ENCODE measurements at places on chromosomes 3 and 15. TPM values are rescaled to one million over a fixed set of nuclear protein-coding genes. Genes with fewer than 3 reads are reported as not detected.

The CORO2B gene
- total RNA-seq, result 5.0 TPM

- no peaks in the 10 kb centered on the region for H3K4me1 ChIP-seq
- H3K36me3 ChIP-seq, result no peaks in the 10 kb centered on the region
- no peak overlapping the region for H3K27ac ChIP-seq
- no peak for DNase-seq
- H3K27me3 ChIP-seq, result peaks cover 37% of the 10 kb centered on the region
- no peak overlapping the region for H3K4me3 ChIP-seq
These were observed 20.3 kb upstream of the BMF start for GRCh38 chr15:40128766-40129660.

DNA sequence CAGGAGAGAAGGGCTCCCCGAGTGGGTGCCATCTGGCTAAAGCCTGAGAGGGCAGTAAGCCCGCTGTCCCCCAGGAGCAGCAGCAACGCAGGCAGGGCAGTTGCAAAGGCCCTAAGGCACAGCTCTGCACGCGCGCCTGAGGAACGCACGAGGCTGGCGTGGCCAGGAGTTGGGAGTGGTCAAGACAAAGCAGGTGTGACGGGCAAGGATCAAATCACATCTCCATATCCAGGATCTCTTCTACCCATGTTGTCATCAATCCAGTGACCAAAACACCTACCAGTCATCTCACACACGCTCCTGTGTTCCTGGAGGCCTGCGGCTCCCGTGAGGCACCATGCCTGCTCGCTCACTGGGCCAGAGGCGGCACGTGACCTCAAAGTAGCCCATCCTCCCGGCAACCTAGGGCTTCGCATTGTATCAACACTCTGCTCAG, 59.5 kb downstream of the ERC2 start:
- H3K4me1 ChIP-seq, result no peaks in the 10 kb centered on the region
- H3K4me3 ChIP-seq, result no peak overlapping the region
- H3K27me3 ChIP-seq, result peaks cover under 1% of the 10 kb centered on the region

DNA sequence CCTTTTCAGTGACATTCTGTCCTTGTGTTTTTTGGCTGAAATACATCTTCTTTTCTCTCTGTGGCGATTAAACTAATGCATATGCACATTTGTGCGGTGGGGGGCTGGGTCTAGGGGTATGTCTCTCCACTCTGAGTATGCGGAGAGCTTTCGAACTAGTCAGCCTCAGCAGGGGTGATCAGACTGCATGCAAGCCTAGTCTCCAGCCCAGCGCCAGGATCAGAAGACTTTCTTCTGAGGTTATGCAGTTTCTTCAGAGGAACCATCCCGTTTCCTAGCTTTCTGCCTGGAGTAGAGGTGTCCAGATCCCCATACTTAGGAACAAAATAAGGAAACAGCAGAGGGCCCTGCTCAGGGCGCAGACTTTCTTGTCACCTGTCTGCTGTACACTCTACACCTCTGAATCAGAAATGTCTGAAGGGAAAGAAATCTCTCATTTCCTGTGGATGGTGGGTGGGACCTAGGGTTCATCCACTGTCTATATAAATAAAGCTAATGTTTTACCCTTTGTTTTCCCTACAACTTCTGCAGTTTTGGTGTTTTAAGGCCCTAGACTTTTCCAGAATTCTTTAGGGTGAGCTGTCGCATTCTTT, 230.4 kb downstream of the ABHD5 start:
- H3K4me1 ChIP-seq, result no peaks in the 10 kb centered on the region
- H3K4me3 ChIP-seq, result no peak overlapping the region
- no peaks in the 10 kb centered on the region for H3K36me3 ChIP-seq
- no peak overlapping the region for H3K27ac ChIP-seq
- peaks cover 88% of the 10 kb centered on the region for H3K27me3 ChIP-seq

- H3K36me3 ChIP-seq, result no peaks in the 10 kb centered on the region
- H3K4me3 ChIP-seq, result no peak overlapping the region
- no peaks in the 10 kb centered on the region for H3K4me1 ChIP-seq
These were observed 22.2 kb upstream of the MAGEF1 start for GRCh38 chr3:184733971-184734608.

The GP9 gene
- total RNA-seq, result not detected

DNA sequence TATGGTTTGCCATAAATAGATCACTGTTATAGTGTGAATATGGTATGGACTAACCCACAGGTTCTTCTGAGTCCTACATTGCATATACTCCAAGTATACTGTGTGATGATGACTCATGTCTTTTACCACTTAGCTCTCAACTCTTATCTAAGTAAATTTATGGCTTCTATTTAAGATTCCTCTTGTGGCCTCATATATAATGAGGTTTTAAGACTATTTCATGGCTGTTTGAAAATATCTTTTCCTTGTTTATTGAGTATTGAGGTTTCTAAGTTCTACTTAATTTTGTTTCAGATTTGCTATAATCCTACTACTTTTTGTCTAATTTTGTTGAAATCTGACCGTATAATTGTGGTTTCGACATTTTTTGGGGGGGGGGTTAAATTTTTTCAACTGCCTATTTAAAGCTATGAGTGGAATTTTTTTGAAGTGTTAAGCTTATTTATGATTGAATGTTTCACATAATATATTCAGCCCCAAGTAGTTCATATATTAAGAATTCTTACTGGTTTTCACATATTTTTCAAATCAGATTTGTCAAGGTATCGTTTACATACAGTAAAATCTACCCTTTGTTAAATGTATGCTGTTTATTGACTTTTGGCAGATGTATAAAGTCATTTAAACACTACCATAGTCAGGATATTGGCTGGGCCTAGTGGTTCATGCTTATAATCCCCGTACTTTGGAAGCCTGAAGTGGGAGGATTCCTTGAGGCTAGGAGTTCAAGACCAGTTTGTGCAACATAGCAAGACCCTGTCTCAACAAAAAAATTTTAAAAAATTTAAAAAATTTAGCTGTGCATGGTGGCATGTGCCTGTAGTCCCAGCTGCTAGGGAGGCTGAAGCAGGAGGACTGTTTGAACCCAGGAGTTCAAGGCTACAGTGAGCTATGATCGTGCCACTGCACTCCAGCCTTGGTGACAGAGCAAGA, 11.7 kb downstream of the SLC25A36 start:
- H3K36me3 ChIP-seq, result peaks cover 10% of the 10 kb centered on the region
- no peaks in the 10 kb centered on the region for H3K27me3 ChIP-seq
- no peak for DNase-seq
- H3K4me1 ChIP-seq, result peaks cover 100% of the 10 kb centered on the region
- H3K27ac ChIP-seq, result peak overlapping the region; percentile 19

DNA sequence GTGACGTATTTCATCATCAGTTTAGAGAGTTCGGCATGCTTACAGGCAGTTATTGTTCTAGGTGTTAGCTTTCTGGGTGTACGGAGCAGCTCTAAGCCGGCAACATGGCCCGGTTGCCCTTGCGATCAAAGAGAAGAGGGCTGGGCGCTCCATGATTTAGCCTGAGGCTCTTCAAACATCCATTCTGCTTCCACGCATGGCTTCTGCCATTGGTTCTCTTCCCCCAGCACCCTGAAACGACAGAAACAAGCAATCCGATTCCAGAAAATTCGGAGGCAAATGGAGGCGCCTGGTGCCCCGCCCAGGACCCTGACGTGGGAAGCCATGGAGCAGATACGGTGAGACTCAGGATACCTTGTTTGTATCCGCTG, 574 bp downstream of the NGRN start:
- DNase-seq, result no peak
- peaks cover 24% of the 10 kb centered on the region for H3K36me3 ChIP-seq
- no peaks in the 10 kb centered on the region for H3K27me3 ChIP-seq
- peak overlapping the region; percentile 87 for H3K4me3 ChIP-seq
- H3K4me1 ChIP-seq, result peaks cover 72% of the 10 kb centered on the region
- H3K27ac ChIP-seq, result peak overlapping the region; percentile 98

The NEK10 gene
- total RNA-seq, result 11.5 TPM

DNA sequence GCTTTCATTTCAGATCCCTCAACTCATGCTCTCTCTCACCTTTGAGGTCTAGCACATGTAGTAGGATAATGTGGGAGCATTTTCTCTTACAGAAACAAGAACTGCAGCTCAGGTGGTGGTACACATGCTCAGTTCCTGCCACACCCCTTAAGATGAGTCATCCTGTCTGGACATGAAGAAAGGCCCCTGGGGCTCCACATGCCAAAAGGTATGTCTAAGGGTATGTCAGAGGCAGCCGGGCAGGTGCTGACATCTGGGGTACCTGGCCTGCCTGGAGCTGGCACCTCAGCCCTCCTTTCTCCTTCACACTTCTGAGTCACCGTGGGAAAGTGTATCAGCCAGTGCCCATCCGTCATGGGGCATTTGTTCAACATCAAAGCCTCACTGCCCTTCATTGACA, 209.9 kb downstream of the OCA2 start:
- H3K4me3 ChIP-seq, result no peak overlapping the region
- H3K36me3 ChIP-seq, result no peaks in the 10 kb centered on the region
- H3K27ac ChIP-seq, result no peak overlapping the region
- H3K27me3 ChIP-seq, result peaks cover 10% of the 10 kb centered on the region
- DNase-seq, result no peak

The SPESP1 gene
- 7.6 TPM for total RNA-seq

The MED12L gene
- total RNA-seq, result 0.82 TPM

GRCh38 chr15:51470512-51470911, 129.1 kb downstream of the GLDN start:
- H3K4me3 ChIP-seq, result no peak overlapping the region
- H3K4me1 ChIP-seq, result no peaks in the 10 kb centered on the region
- H3K27ac ChIP-seq, result no peak overlapping the region

The PFKFB4 gene
- 1.5 TPM for total RNA-seq

DNA sequence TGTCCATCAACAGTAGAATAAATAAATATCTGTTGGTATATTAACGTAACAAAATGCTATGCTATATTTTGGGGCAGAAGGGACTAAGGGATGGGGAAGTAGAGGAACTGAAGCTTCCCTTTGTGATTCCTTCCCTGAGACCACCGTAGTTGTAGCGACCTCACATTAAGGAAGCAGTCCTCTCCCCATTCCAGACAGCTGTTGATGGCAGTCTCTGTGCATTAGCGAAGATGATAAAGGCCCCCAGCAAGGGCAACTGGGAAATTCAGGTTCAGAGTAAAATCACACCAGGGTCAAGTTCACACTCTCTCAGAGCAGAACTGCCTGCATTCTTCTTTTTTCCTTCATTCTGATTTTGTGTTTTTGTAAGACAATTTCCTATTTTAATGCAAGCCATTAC, 259.0 kb downstream of the MEX3B start:
- no peak for DNase-seq
- H3K36me3 ChIP-seq, result no peaks in the 10 kb centered on the region
- H3K4me1 ChIP-seq, result no peaks in the 10 kb centered on the region
- H3K27me3 ChIP-seq, result peaks cover 37% of the 10 kb centered on the region
- H3K27ac ChIP-seq, result no peak overlapping the region

The HEG1 gene
- total RNA-seq, result 105 TPM

DNA sequence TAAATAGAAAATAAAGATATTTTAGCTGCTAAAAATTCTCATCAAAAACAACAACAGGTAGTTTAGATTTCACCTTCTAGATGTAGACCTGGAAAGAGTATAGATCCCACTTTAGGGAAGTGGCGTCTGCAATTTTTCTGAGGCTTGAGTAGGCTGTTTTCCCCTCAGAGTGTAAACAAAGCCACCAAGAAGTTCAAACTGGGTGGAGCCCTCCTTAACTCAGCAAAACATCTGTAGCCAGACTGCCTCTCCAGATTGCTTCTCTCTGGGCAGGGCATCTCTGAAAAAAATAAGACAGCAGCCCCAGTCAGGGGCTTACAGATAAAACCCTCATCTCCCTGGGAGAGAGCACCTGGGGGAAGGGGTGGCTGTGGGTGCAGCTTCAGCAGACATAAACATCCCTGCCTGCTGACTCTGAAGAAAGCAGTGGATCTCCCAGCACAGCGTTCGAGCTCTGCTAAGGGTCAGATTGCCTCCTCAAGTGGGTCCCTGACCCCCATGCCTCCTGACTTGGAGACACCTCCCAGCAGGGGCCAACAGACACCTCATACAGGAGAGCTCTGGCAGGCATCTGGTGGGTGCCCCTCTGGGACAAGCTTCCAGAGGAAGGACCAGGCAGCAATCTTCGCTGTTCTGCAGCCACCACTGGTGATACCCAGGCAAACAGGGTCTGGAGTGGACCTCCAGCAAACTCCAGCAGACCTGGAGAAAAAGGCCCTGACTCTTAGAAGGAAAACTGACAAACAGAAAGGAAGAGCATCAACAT, 259.6 kb downstream of the STXBP5L start:
- no peak overlapping the region for H3K27ac ChIP-seq
- H3K4me3 ChIP-seq, result no peak overlapping the region
- no peaks in the 10 kb centered on the region for H3K36me3 ChIP-seq
- H3K27me3 ChIP-seq, result no peaks in the 10 kb centered on the region

The ZCWPW2 gene
- total RNA-seq, result 2.2 TPM

GRCh38 chr15:93583968-93584367, 495.0 kb upstream of the RGMA start:
- H3K4me1 ChIP-seq, result peaks cover 6% of the 10 kb centered on the region
- peaks cover 32% of the 10 kb centered on the region for H3K27me3 ChIP-seq
- DNase-seq, result peak; percentile 19
- H3K27ac ChIP-seq, result peak overlapping the region; percentile 35
- no peaks in the 10 kb centered on the region for H3K36me3 ChIP-seq
- no peak overlapping the region for H3K4me3 ChIP-seq

GRCh38 chr3:60080648-60081047, 1030.8 kb upstream of the CFAP20DC start:
- no peak overlapping the region for H3K27ac ChIP-seq
- no peak overlapping the region for H3K4me3 ChIP-seq
- H3K4me1 ChIP-seq, result peaks cover 6% of the 10 kb centered on the region
- DNase-seq, result no peak
- no peaks in the 10 kb centered on the region for H3K36me3 ChIP-seq

DNA sequence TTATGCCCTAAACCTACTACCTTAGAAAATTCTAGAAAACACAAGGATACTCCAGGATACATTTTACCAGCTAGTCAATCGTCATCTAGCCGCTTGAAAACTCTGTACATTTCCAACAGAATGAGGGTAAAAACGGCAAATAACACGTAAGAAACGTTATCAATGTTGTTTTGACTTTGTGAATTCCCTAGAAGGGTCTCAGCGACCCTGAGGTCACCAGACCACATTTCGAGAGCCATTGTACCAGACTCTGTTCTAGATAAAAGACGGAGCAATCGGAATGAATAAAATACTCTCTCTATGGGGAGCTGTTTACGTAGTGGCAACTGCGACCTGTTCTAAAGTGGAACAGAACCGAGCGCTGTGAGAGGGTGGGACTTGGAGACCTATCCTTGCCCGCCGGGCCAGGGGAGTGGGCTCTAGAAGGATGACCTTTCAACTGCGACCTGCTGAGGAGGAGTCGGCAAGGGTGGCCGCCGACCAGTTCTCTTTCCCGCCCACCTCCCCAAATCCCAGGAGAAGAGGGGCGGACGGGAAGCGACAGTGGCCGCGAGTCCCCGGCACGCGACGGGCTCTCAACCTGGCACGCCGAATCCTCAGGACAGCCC, 778 bp upstream of the AP4E1 start:
- H3K27ac ChIP-seq, result peak overlapping the region; percentile 93
- peaks cover 51% of the 10 kb centered on the region for H3K4me1 ChIP-seq

The DNAJB11 gene
- 24.6 TPM for total RNA-seq

The TRPM1 gene
- not detected for total RNA-seq

The NR2F2 gene
- total RNA-seq, result 12.8 TPM

The A4GNT gene
- not detected for total RNA-seq

The OR5K2 gene
- total RNA-seq, result not detected

The ALPK3 gene
- 181 TPM for total RNA-seq

All from left ventricle myocardium inferior (tissue), 1 donor.